ENCODE measurements at places on chromosomes 1 and 21.

GRCh38 chr1:65401612-65402011, 18.9 kb upstream of the LEPR start:
- DNase-seq: no peak

DNA sequence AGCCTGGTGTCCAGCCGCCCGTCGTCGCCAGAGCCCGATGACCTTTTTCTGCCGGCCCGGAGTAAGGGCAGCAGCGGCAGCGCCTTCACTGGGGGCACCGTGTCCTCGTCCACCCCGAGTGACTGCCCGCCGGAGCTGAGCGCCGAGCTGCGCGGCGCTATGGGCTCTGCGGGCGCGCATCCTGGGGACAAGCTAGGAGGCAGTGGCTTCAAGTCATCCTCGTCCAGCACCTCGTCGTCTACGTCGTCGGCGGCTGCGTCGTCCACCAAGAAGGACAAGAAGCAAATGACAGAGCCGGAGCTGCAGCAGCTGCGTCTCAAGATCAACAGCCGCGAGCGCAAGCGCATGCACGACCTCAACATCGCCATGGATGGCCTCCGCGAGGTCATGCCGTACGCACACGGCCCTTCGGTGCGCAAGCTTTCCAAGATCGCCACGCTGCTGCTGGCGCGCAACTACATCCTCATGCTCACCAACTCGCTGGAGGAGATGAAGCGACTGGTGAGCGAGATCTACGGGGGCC, 1.2 kb downstream of the OLIG2 start:
- no peak for DNase-seq

- no peak for DNase-seq
Observed at GRCh38 chr1:214493126-214493796, 58.1 kb downstream of the PTPN14 start.

DNA sequence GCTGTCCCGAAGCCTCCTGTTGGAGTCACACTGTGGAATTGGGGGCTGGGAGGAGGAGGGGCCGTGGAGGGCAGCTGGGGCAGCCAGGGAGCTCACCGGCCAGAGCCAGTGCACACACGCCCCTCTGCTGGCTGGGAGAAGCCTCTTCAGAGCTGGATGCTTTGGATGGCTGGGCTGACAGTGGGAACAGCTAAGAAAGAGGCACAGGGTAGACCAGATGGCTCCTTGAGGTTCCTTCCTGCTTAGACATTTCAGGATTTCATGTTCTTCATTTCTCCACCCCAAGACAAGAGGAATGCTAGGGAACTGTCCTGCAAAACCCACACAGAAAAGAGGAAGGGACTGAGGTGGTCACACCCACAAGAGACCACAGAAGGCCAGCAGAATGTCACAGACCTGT, 254.8 kb upstream of the VAMP3 start:
- DNase-seq: no peak

- no peak for DNase-seq
Observed at GRCh38 chr1:117817629-117818028, 111.8 kb downstream of the GDAP2 start.

- no peak for DNase-seq
Observed at GRCh38 chr1:93178418-93178817, 1.8 kb downstream of the TMED5 start.

DNA sequence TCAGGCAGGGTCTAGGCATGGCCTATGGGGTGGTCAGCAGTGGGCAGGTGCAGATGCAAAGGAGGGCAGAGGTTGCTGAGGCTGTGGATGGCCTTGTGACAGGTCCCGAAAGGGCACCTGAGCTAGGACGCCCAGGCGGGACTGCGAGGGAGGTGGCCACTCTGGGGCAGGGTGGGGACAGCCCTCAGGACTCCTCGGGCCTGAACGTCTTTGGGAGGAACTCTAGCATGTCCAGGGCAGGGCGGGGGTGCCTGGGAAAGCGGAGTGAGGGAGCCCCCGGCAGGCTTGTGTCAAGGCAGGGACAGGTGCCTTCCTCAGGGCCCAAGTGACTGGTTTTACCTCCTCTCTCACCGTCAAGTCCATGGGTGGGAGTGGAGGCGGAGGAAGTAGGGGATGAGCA, 125.4 kb upstream of the WNT4 start:
- no peak for DNase-seq

GRCh38 chr1:3552751-3553150, 58.6 kb downstream of the MEGF6 start:
- no peak for DNase-seq

DNA sequence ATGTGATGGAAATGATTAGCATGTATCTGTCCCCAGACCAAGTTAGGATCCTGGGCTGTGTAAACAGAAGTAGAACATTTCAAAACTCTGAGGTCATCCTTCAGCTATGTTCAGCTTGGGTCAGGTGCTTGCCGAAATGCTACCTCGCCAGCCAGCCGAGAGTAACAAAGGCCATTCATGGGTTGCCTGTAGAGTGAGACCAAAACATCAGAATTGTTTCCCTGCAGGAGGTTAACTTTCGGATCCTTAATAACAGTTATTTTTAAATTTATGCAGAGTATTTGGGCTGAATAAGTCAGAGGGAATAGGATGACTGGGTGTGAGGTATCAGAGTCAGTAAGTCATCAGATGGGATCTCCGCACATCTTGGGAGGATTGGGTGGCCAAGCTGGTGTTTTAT, 35.6 kb downstream of the SMYD2 start:
- DNase-seq: no peak

GRCh38 chr21:45506836-45507522, 35.3 kb downstream of the SLC19A1 start:
- no peak for DNase-seq

GRCh38 chr1:225866981-225867380, 15.2 kb downstream of the TMEM63A start:
- DNase-seq: no peak

DNA sequence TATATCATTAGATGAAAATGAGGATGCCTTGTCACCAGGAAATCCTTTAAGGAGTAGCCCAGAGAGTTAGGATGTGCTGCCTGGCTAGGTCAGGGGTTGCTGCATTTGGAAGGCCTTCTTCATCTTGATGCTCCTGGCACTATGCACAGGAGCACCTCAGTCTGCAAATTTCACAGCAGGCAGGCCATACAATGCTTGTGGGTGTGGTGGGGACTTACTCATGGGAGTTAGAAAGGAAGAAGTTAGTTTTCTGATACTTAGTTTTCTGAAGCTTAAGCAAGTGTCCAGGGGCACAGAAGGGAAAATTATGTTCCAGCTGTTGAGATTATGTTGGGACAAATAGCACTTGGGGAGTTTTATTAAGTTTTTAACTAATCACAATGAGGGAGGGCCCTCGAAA, 11.4 kb downstream of the HLX start:
- no peak for DNase-seq

DNA sequence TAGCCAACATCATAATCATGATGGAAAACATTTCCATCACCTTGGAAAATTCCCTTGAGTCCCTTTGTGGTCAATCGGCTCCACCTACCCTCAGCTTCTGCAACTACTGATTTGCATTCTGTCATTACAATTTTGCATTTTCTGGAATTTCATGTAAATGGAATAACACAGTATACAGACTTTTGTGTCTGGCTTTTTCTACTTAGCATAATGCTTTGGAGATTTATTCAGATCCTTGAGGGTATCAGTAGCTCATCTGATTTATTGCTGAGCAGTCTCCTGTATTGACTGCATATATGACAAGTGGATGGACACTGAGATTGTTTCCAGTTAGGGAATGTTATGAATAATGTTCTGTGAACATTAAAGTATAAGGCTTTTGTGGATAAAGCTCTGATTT, 358.3 kb downstream of the USP25 start:
- DNase-seq: no peak

DNA sequence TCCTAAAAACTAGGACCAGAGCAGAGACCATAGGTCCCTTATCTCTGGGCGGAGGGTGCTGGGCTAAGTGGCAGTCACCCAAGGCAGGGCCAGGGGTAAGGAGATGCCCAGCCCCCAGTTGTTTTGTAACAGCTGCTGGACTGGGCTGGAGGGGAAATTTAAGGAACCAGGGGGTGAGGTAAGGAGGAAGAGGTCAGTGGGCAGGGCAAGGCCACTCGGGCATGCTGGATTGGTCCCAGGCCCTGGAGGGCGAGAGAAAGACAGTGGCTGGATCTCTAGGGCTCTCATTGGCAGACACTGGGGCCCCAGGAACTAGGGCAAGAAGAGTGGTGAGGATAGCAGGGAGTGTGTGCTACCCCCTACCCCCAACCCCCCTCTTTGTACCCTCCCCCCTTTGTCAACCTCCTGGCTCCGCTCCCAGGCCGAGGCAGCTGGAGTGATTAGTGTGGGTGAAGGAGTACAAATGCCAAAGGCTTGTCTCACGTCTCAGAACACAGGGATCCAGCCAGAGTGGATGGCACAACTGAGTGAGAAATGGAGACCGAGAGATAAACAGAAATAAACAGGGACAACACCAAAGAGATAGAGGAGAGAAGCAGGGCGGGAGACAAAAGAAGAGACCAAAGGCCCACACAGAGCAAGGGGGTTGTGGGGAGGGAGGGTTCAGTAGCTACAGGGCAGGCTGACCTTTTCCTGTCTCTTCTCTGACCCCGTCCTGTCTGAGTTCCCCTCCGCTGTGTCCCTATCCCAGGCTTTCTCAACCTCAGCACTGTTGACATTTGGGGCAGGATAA, 20.5 kb upstream of the THRAP3 start:
- DNase-seq: no peak

GRCh38 chr1:41200728-41201127, 41.4 kb downstream of the SCMH1 start:
- no peak for DNase-seq

DNA sequence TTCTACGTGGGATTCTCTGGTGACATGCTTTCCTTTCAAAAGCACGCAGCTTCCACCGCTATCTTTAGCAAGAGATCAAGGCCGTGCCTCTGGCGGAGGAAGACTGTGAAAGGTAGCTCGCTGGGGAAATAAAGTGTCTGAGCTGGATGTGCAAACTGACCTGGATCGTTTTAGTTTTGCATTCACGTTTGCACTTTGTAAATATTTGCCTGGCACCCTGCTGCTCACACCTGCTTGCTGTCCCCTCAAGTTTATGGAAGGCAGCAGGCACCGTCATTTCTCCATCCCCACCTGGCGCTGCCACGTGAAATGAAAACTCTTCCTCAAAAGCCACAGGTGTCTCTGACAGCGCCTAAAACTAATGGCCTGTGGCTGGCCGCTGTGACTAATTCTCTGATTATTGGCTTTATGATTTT, 44.0 kb upstream of the TARDBP start:
- no peak for DNase-seq

DNA sequence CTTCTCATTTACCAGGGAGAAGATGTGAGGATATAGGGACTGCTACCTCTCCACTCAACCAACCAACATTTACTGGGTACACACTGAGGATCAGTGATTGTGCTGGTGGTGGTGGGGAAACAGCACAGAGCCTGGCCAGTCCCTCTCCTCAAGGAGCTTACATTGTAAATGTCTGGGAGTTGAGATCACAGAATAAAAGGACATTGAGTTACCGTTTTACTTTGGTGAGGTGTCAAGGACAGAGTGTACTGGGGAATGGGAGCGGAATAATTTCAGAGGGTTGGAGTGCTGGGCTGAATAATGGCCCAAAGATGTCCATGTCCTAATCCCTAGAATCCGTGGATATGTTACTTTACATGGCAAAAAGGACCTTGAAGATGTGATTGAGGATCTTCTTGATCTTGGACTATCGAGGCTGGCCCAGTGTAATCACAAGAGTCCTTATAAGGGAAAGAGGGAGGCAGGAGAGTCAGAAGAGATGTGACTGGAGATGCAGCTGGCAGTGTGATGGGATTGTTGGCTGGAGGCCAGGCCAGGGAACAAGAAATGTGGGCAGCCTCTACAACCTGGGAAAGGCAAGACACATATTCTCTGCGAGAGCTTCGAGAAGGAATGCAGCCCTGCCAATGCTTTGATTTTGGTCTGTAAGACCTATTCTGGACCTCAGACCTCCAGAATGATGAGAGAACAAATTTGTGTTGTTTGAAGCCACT, 26.6 kb upstream of the RWDD3 start:
- no peak for DNase-seq

DNA sequence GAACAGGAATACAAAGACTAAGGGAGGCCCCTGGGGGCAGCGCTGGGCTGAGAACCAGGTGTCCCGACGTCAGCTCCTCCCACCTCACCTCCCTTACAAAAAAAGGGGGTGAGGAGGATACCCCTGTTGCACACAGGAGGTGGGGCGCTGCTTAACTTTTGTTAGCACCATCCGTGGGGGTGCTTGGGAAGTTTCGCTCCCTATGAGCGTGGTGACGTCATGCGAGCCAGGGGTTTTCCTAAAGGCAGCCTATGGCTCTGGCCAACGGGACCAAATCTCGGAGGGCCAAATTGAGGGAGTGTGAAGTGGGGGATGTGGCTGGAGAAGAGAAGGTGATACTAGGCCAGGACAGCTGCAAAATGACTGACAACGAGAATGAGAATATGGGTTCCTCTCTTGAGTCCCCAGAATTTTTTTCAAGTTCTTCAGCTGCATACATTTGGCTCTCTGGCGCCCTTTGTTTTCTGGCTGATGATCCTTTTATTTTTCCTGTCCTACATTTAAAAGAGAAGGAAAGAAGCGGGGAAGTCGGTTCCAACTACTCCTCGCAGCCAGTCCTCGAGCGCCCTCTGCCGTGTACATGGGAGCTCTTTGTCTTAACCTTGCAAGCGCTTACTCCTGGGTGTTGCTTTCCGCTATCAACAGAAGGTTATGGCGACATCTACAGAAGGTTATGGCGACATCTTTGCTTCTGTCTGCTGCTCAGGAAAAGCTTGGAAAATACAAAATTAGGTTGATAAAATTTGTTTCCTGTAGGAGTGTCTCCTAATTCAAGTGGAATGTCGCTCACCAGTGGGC, 48.0 kb upstream of the ZC3H11B start:
- no peak for DNase-seq

DNA sequence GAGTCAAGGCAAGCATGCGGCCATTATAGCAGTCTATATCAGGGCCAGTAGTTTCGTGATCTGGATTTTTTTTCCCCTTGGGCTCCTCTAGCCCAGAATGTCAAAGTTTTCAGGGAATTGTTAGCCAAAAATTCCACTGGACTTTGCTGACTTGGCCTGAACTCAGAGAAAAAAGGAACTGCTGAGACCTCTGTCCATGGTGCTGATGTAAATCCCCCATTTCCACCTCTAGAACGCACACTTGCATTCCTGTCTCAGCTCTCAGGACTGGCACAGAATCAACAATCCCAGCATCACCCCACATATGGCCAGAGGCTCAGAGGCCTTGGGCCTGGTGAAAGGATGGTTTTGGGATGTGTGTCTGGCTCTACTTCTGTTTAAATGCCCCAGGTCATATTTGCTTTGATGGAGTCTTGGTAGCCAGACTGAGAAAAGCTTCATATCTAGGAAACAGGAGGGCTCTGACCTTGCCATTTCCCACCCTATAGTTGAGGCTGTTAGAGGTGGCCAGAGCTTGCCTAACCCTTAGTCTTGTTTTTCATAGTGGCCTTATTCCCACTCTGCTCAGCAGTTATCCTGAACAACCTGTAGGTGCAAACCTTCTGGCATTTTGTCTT, 16.9 kb upstream of the EFCAB14 start:
- no peak for DNase-seq

GRCh38 chr1:109808703-109809102, 45.0 kb upstream of the EPS8L3 start:
- DNase-seq: no peak

GRCh38 chr21:34807881-34808568, 139.2 kb downstream of the CLIC6 start:
- DNase-seq: peak; percentile 20

GRCh38 chr1:214384373-214385079, 103.6 kb downstream of the SMYD2 start:
- DNase-seq: no peak

All from activated naive CD8-positive, alpha-beta T cell treated with anti-CD3 and anti-CD28 coated beads, Interleukin-2, amount 50 U/mL, for 16 hours (primary cell).